Stimulated activated CD4-positive, alpha-beta T cell treated with anti-CD3 and anti-CD28 coated beads, Interleukin-1b, Interleukin-23, amount 100 ng/mL, for 48 hours (primary cell): ENCODE measurements at places on chromosomes 7 and 10.
A peak's percentile ranks its signal among the peaks of the same experiment; 100 is the strongest.

DNA sequence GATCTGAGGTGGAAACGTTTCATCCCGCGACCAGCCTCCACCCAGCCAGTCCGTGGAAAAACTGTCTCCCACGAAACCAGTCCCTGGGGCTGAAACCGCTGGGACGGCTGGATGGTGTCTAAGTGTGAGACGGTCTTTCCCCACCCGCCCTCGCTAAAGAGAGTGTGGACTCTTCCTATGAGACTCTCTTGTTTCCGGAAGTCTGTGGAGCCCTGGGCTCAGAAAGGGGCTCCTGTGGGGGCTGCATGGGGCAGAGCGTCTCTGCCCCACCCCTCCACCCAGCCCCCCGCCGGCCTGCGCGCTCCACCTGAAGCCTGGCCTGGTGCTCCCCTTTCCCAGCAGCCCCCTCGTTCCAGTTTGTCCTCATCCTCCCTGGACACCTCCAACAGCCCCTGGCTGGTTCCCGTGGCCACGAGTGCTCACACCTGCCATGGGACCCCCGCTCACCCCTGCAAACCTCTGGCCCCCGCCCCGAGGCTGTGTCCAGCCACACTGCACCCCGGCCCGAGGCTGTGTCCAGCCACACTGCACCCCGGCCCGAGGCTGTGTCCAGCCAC is 28.7 kb downstream of the CFAP46 start:
- no peak for DNase-seq

- DNase-seq = no peak
Measured at GRCh38 chr7:25720427-25720826, 431.6 kb upstream of the NFE2L3 start.

GRCh38 chr7:136677471-136678365 is 190.7 kb upstream of the CHRM2 start:
- no peak for DNase-seq

GRCh38 chr10:6296828-6297251 is 94.1 kb downstream of the PFKFB3 start:
- no peak for DNase-seq

- no peak for DNase-seq
Measured at GRCh38 chr10:79905322-79906314, 43.3 kb downstream of the SFTPD start.

- DNase-seq = peak; percentile 48
Measured at GRCh38 chr7:149865437-149865836, 8.3 kb upstream of the ATP6V0E2 start.

- DNase-seq = no peak
Measured at GRCh38 chr10:118234683-118235082, 107.4 kb downstream of the FAM204A start.

- DNase-seq = no peak
Measured at GRCh38 chr10:68163735-68164134, 54.4 kb downstream of the MYPN start.

DNA sequence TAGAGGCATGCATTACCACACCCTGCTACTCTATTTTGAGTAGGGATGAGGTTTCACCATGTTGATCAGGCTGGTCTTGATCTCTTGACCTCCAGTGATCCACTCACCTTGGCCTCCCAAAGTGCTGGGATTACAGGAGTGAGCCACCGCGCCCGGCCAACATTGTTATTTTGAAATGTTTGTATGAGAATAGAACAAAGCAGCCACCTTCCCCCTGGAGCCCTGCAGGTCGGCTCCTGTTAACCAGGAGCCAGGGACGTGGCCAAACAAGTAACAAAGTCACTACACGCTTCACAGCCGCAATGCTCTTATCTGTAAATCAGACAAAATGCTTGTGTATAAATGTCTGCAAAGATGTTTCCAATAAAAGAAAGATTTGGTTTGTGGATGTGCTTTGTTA is 295.4 kb downstream of the CNTNAP2 start:
- no peak for DNase-seq

GRCh38 chr10:126880926-126881325 is 24.3 kb upstream of the DOCK1 start:
- no peak for DNase-seq

DNA sequence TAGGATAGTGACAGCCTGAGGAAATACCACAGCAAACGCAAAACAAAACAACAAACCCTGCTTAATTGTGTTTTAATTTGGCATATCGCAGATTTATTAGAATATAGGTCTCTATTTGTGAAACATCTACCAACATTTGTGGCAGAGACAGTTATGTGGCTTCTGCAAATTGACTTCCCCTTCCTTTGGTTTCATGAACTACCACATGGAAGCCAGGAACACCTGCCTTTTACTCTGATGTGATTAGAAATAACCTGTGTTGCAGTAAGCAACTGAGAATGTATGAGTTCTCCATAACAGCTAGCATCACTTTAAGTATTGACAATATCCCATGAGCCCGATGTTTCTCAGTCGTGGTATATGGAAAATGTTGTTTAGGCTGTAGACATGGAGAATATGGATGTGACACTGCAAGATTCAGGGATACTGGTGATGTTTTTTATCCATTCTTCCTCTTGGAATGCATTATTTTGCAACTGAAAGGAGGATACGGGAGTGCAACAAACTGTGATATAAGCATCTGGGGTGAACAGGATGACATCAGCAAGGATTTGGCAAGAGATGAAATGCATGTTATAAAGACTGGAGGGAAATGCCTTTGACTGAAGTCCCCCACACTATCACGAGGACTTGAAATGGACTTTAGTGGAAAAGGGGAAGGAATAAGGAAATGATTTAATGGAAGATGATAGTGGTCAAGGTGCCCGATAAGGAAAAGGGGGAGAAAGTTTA is 95.9 kb downstream of the CUBN start:
- no peak for DNase-seq

DNA sequence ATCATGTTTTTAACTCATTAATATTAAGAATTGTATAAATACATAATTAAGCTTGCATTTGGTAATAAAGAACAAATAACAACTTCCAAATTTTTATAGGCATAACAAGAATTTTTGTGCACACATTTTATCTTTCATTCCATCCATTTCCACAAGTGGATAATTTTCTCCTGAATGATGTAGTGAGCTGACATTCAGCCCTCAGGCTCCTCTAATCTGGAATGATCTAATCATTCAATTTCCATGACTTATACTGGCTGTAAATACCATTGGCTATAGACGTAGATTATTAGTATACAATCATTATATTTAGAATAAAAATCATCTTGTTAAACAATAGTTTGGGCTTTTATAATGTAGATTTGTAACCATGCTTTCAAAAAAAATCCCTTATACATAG is 287.2 kb upstream of the GHITM start:
- DNase-seq = no peak

DNA sequence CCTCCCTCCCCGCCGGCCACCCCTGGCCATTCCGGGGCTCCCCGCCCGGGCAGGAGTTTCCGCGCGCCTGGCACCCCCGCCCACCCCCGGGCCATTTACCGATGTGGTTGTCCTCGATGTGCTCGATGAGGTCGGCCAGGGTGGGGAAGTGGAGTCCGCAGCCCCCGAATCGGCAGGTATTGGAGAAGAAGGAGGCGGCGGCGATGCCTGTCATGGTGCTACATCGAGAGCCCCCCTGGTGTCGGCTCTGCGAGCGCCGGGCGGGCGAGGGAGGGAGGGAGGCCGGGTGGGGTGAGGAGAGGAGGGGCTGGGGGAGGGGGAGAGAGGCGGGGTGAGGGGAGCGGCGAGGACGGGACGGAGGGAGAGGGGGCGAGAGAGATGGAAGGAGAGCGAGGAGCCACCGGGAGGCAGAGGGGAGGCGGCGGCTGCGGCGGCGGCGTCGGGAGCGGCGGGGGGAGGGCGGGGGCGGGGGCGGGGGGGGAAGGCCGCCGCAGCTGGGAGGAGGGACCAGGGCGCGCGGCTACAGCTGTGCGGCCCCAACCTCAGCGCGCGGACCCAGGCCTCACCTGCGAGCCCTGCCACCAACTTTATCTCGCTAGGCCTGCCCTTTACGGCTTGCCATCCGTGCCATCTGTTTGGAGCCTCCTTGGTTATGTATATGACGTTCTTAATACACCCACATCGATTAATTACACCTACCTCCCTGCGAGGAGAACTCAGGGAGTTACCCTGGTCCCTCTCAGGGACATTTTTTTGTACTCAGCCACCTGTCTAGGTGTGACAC is at the start of gene JAZF1:
Gene JAZF1 (minus strand): TSS at position 432 of the 784 bp plus-strand sequence.
- DNase-seq = peak; percentile 30

GRCh38 chr7:138821912-138822311 is 23.9 kb upstream of the ATP6V0A4 start:
- DNase-seq = no peak

- no peak for DNase-seq
Measured at GRCh38 chr7:20032741-20033140, 184.4 kb downstream of the MACC1 start.

DNA sequence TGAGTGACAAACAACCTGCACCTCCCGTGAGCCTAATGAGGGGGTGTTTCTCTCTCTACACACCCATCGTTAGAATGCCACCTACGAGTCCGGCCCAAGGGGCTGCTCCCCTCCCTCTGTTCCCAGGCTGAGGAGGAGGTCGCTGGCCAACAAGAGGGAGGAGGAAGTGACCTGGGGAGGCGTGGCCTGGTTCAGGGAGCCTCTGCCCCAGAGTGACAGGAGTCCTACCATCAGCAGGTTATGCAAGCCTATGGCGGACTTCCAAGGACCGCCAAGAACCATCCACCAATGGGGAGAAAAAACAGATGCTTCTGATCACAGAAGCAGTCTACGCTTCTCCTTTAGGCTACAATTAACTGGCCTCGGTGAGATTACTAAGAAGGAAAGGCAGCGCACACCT is 12.3 kb upstream of the EGFR start:
- DNase-seq = no peak

GRCh38 chr7:112638675-112639400 is 151.4 kb downstream of the TMEM168 start:
- DNase-seq = no peak

- DNase-seq = no peak
Measured at GRCh38 chr10:4046712-4047354, 261.8 kb upstream of the KLF6 start.

- no peak for DNase-seq
Measured at GRCh38 chr7:70005480-70005879, 407.2 kb downstream of the AUTS2 start.

GRCh38 chr7:157009778-157010587 is 480 bp downstream of the MNX1 start:
- DNase-seq = no peak

DNA sequence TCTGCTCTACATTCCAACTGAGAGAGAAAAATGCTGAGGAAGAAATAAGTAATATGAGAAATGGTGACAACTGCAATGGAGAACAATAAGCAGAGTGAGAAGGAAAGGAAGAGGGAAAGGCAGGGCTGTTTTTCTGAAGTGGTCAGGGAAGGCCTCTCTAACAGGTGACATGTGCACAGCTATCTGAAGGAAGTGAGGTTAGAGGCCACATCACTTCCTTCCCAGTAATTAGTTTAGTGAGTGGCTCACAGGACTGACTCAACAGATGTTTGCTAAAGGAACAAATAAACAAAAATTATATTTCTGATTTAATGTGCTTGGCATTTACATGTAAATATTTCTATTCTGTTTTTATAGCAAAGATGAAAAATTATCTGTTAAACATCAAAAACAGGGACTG is 77.9 kb downstream of the ARHGAP21 start:
- no peak for DNase-seq

- no peak for DNase-seq
Measured at GRCh38 chr10:107913317-107914294, 749.1 kb upstream of the SORCS1 start.

GRCh38 chr10:3264161-3264761 is 91.7 kb upstream of the PITRM1 start:
- no peak for DNase-seq

DNA sequence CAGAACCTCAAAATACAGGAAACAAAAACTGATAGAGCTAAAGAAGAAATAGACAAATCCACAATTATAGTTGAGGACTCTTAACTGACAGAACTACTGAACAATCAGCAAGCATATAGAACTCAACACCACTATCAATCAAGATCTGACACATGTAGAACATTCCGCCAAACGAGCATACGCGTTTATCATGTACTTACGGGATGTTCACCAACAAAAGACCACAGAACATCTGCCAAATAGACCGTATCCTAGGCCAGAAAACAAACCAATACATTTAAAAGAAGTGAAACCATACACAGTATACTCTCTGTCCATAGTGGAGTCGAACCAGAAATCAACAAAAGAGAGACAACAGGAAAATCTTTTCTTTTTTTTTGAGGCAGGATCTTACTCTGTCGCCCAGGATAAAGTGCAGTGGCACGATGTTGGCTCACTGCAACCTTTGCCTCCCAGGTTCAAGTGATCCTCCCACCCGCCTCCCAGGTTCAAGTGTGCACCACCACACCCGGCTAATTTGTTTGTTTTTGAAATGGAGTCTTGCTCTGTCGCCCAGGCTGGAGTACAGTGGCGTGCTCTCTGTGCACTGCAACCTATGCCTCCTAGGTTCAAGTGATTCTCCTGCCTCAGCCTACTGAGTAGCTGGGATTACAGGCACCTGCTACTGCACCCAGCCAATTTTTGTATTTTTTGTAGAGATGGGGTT is 5.1 kb downstream of the GNA12 start:
- no peak for DNase-seq

GRCh38 chr7:101236292-101236835 is 1.2 kb downstream of the CLDN15 start:
- DNase-seq = no peak

GRCh38 chr10:5547931-5548660 is 23.3 kb downstream of the CALML3 start:
- DNase-seq = no peak

DNA sequence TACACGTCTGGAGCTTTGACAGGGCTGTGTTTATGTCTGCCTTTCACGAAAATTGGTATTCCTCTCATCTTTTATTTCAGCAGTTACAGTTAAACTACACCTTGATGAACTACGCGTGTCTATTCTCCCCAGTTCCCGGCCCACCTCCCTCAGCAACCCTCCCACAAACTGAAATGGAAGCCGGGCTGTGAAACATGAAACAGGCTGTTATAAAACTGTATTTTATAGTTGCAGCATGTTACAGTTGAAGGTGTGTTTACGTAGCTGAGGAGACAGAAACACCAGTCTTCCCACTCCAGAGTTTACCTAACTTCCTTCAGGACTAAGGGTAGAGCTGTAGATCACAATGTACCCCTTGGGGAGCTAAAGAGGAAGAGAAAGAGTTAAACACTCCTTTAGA is 228.3 kb upstream of the ZNF32 start:
- DNase-seq = no peak

DNA sequence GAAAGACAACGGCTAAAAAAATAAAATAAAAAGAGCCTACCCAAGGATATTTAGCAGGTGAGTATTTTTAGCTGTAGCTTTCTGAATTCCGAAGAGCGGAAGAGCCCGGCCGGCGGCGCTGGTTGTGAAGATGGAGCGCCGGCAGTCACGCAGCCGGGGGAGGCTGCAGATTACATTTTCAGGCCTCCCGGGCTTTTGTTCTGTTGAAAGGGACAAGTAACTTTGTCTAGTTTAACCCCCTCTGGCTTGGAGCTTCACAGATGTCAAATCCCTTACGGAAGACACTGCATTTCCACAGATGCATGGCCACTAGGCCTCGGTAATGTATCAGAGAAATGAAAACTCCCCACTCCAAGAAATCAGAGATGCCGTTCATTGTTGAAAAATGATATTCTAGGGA is 497.6 kb upstream of the MKI67 start:
- DNase-seq = no peak

- DNase-seq = no peak
Measured at GRCh38 chr7:90347759-90348158, 1.2 kb downstream of the GTPBP10 start.

- peak; percentile 91 for DNase-seq
Measured at GRCh38 chr7:73715648-73716317, 3.7 kb downstream of the STX1A start.
